ENCODE measurements at places on chromosomes 11 and 22.

GRCh38 chr11:123393312-123393927, 36.6 kb upstream of the GRAMD1B start:
- DNase-seq: no peak

GRCh38 chr11:76740772-76741171, 42.4 kb upstream of the TSKU start:
- DNase-seq: no peak

DNA sequence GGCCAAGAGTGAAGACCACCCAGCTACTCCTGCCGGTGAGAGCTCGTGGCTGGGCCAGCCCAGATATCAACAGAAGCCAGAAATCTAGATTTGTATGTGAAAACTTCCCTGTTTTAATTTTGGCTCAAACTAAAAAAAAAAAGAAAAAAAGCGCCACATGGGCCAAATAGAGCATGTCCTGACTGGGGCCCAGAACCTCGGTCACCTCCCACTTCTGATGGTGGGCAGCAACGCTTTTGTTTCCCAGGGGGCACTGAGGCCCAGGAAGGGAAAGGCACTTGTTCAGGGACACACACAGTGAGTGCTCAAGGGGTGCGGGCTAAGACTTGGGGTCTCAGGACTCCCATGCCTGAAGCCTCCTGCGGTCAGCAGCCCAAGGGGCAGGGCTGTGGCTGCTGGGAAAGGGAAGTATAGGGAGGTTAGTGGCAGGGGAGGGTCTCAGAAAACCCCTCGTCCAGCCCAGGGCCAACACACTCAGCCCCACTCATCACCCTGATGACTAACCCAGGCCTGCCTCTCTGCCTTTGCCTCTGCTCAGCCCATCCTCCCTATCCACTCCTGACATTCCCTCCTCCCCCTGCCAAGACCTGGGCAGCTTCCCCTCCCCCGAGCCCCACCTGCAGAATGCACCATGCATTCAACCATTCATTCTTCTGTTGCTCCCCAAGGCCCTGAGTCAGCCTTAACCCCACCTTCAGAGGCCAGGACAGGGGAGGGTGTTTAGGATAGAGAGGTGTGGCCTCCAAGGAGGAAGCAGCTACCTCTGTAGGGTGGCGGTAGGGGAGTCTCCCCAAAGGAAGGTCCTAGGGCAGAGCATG, 30.0 kb upstream of the TCF20 start:
- no peak for DNase-seq

DNA sequence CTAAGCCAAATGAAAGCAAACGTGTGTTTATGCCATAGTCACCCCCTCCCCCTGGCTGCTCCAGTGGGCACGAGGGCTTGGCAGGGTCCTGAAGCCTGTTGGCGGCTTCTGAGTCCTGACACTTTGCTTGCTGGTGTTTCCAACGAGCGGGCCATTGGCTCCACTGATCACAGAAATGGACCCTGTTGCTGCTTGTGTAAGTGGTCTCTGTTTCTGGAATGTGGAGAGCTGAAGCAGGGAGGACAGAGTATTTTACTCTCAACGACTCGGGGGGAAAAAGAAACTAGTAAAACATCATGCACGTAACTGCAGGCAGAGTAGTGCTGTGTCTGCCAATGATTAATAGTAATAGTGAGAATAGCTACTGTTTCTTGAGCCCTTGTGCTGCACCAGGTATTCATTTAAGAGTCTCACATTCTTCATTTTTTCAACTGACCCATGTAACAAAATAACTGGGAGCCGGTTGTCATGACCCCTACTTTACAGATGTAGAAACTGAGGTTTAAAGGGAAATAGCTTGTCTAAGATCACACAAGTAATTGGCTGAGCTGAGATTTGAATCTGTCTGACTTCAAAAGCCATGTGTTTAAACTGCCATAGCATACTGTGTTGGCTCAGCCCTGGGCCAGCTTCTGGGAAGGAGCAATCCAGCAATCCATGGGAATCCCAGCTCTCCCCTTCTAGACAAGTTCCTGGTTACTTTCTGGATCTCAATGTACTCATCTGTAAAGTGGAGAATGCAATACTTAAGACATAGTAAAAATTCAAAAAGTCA, 526.7 kb downstream of the INSC start:
- no peak for DNase-seq

DNA sequence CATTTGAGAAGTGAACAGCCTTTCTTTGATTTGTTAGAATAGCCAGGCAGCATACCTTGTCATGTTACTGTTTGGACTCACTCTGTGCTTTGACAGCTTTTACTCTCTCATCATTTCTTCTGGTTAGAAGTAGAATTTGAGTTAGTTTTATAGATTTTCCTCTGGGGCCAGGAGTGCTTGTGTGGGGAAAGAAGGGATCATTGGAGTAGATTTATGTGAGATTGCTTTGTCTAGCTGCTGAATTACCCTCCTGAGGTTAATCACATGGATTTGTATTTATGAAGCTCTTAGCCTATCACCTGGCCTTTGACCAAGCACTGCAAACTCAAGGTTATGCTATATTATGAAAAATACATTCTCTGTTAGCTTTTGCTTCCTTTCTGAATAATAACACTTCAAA, 54.3 kb downstream of the SWAP70 start:
- DNase-seq: no peak

DNA sequence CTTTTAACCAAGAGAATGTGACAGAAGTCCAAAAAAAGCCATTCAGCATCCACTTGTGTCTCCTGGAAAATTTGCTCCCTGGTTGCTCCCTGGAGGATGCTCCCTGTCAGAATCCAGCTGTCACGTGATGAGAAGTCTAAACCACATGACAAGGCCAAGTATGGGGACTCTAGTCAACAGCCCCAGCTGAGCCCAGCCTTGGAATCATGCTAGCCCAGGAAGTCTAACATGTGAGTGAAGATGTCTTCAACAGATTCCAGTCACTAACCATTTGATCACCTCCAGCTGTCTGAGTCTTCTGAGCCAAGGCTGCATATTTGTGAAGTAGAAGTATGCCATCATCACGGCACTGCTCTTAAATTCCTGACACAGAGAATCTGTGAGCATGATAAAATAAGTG, 4.2 kb downstream of the OR56B4 start:
- no peak for DNase-seq

- no peak for DNase-seq
These were observed 57.2 kb upstream of the LRRC55 start for GRCh38 chr11:57124505-57124904.

DNA sequence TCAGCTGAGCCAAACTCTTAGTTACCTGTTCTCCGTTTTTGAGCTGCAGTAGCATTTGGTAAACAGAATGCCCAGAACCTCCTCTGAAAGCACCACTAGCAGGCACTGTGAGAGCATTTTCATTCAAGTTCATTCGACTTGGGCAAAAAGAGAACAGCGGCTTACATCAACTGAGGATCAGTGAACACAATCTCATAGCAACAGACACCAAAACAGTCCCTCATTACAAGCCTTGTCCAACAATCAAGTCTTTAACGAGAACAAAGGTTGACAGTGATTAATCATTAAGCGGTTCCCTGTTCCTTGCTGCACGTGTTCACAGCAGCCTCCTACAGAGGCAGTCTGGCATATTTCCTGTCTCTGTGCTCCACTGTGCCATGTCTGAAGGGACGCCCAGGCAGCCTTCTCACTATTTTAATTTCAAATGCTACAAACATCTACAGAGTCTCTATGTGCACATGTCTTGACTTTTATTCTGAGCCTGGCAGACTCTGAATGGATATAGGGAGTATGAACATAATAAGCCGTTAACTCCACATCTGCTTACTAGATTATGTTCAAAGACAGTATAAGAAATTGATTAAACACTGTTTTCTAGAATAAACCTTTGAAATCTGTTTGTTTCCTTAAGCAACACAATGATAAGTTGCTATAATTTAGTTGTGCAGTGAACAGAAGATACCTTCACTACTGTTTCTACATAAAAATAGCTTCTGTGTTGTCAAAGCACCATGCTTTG, 88.3 kb upstream of the MTMR2 start:
- DNase-seq: peak; percentile 29

- peak; percentile 85 for DNase-seq
These were observed 2.5 kb downstream of the CPT1A start for GRCh38 chr11:68839054-68839865.

DNA sequence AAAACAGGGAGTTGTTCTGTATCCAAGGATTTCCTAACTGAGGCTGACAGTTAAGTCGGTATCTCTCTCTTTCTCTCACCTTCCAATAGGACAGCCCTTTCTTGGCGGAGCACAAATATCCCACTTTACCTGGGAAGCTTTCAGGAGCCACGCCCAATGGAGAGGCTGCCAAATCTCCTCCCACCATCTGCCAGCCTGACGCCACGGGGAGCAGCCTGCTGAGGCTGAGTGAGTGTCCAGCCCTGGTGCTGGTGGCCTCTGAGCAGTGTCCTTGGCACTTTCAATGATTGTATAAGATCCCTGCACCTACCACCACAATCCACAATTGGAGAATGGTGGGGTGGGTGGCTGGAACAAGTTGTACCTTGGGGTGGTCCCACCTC, 33.7 kb downstream of the CYB5R2 start:
- no peak for DNase-seq

GRCh38 chr11:72127923-72128322, 7.6 kb upstream of the FOLR3 start:
- DNase-seq: no peak

- no peak for DNase-seq
These were observed 665.3 kb downstream of the OPCML start for GRCh38 chr11:132866783-132867545.

DNA sequence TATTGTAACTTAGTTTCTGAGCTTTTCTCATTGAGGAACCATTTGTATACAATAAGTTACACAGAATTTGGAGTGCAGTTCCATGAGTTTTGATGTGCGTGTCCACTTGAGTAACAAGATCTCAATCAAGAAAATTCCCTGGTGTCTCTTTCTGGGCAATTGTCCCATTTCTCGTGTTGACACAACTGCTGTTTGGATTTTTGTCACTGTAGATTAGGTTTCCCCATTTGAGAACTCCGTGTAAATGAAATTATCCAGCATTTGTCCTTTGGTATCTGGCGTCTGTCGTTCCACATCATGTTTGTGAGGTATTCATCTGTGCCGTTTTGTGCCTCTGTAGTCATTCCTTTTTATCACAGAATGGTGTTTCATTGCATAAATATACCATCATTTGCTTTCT, 547.0 kb downstream of the TBC1D22A start:
- DNase-seq: no peak

- DNase-seq: peak; percentile 50
These were observed 966 bp downstream of the AHNAK start for GRCh38 chr11:62545437-62546243.

- no peak for DNase-seq
These were observed 33.9 kb downstream of the MARK2 start for GRCh38 chr11:63872800-63873197.

DNA sequence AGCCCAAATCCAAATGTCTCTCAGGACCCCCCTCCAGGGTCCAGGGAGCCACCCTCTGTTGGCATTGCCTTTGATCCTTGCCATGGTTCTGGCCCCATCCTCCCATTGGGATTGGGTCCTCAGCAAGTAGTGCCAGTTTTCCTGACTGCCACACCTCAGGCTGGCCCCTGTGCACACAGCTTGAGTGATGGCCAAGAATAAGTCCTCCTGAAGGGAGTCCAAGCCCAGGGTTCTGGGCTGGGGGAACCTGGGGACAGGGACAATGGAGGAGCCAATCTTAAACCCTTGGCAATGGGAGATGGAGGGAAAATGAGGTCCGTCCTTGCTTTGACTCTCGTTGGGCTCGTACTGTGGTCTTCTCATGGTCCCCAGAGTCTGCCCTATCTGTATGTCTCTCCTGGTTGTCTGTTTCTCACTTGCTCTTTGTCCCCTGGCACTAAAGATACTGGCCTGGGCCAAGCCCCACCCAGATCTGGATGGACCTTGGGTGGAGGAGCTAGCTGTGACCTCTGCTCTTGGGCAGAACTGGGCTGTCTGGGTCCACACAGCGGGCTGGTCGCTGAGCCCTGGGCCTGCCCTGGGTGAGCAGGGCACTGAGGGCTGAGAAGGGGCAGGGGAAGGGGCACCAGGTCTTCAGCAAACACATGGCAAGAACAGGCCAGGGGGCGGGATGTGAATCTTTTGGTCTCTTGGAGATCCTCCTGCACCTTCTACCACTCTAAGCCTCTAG, 2.9 kb downstream of the SOX10 start:
- DNase-seq: no peak

- DNase-seq: no peak
These were observed 812 bp downstream of the JAM3 start for GRCh38 chr11:134069426-134070341.

DNA sequence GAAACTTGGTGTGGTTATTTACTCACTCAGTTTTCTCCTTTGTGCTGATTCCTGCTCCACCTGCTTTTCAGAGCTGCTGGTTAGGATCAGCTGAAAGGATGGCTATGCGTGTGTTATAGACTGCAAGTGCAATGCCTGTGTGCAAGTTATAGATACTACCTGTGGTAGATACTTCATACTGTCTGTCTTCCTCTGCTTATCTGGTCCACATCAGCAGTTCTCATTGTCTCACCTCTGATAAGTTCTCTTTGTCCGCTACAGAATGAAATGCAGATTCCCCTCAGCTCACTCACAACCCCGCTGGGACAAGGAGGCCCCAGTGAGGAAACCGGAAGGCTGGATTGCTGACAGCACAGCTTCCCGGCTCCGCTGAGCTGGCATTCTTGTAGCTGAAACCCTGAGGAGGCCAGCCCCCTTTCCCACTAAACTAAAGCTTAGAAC, 37.5 kb upstream of the LYVE1 start:
- DNase-seq: no peak

DNA sequence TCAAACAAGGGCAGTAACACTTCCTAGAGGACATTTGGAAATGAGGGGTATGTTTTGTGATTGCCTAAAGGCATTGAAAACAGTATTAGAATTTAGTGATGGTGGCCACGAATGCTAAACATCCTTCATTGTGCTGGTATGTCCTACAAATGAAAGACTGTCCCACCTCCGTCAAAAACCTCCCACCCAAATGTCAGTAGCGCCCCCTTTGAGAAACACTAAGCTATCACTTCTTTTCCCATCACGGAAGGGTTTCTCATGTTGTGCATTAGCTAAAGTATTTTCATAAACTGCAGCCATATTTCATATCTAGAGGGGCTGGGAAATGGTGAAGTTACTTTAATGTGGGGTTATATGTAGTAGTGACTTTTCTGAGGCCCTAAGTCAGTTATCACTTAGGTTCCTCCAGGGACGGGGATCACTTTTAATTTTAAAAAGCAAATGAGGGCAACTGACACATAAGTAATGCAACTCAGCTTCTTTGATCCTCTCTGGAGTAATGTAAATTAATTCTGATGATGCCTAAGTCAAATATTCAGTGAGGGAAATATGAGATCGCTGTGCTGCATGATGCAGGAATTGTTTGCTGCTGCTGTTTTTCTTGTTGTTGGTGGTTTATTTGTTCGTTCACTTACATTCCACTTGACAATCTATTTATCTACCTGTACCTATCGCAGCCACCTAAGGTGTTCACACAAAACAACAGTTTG, 1403.4 kb upstream of the TENM4 start:
- DNase-seq: no peak

- no peak for DNase-seq
These were observed 739 bp downstream of the ZMAT5 start for GRCh38 chr22:29765905-29766631.

DNA sequence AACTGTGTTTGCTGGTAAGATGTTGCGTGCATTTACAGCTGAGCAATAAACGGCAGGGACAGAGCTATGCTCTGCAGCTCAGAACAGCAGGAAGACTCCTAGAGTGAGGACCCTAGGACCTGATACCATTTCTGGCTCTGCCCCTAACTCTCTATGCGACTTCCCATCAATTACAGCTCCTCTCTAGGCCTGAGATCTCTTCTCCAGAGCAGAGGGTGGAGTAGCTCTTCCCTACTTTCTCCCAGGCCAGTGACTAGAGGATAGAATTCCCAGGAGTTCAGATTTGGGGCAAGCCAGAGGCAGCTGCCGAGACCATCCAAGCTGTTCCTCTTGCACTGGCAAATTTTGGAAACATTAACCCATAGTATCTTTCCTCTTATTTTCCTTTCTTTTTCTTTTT, 12.8 kb upstream of the SCGB1A1 start:
- no peak for DNase-seq
